CD4-positive, alpha-beta T cell treated with Interferon gamma for 1 hour (primary cell): ENCODE measurements at places on chromosomes 13 and 19.
A peak's percentile ranks its signal among the peaks of the same experiment; 100 is the strongest.

DNA sequence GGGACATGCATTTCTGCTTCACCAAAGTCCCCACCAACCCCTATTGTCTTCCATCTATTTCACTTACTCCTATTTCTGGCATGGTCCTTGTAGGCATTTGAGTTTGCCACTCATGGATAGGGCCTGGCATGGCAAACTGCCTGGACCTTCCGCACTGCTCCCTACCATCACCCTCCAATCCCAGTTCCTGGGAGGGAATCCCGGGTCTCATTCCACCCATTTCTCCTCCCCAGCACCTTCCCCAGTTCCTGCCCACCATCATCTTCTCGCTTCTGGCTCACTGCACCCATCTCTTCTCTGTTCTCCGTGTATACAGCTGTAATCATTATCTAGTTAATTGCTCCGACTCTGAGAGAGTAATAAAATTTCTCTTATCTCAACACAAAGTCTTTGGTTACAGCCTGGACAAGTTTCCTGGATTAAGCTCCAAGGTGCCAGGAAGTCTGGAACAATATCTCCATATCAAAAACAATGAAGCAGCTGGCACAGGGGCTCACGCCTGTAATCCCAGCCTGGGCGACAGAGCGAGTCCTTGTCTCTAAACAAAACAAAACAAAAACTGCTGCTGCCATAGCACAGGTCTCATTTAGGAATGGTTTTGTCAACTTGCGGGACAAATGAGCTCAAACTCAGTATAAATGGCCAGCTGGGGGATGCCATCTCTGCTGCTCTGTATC, 17.0 kb upstream of the COX7A1 start:
- no peak for DNase-seq

DNA sequence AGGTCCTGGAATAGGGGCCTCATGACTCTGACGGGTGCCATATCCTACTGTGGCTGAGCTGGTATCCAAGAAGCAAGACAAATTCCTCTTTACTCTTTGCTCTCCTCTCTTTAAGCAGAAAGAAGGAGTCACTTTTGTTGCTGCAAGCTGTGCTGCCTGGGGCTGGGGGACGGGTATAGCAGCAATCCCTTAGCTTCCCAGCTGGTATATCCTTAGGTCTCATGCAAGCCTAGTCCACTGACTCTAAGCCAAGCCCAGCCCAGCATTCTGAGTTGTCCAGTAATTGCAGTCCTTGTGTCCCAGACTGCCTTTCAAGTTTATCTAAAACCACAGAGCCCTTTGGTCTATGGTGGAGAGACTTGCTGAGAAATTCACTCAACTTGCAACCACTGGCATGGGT, 893.0 kb upstream of the PRR20A start:
- DNase-seq, result no peak

DNA sequence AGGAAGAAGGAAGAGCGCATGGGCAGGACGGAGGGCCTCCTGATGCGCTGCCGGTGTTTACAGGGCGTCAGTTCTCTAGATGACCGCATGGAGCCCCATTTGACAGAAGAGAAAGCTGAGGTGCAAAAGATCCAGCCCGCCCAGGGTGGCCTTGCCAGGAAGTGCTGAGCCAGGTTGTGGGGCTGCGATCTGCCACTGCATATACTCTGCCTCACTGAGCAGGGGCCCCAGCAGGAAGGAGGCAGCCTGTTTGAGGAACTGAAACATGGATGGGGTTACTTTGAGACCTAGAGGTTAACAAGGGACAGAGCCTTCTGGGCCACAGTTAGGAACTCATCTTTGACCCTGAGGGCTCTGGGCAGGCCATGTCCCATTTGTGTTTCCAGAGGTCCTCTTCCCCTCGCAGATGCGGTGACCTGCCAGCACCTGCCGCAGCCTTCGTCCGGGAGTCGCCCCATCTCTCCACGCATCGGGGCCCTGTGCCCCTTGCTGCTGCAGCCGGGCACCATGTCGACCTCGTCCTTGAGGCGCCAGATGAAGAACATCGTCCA, 3.2 kb downstream of the EPN1 start:
- DNase-seq, result peak; percentile 81

- DNase-seq, result no peak
These were observed 4.8 kb downstream of the TJP3 start for GRCh38 chr19:3712663-3713611.
